ENCODE measurements at places on chromosomes 11 and 22.

GRCh38 chr11:47137476-47137875 is 39.2 kb downstream of the ARFGAP2 start:
- no peak for DNase-seq

GRCh38 chr11:113865873-113866272 is 9.5 kb downstream of the USP28 start:
- DNase-seq = no peak

DNA sequence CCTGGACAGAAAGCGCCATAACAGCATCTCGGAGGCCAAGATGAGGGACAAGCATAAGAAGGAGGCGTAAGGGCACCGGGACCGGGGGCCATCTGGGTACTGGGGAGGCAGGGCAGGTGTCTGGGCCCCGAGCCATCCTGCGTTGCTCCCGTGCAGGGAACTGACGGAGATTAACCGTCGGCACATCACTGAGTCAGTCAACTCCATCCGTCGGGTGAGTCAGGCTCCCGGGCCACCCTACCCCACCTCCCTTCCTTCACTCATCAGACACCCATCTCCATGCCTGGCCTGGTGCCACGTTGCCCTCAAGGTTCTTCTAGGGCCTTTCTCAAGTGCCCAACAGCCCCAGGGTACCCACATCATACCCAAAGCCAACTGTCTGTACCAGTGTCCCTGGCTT is 15.0 kb downstream of the PLCB3 start:
- no peak for DNase-seq

- DNase-seq = no peak
Observed at GRCh38 chr11:44571871-44572270, 6.4 kb downstream of the CD82 start.

All from GM04503 (cell line).